A549 (cell line): ENCODE measurements at places on chromosomes 2 and 18. TPM values are rescaled to one million over a fixed set of nuclear protein-coding genes. Genes with fewer than 3 reads are reported as not detected.

The ACTR1B gene
- 33.5 to 42.0 TPM (median 37.6 TPM) in 3 replicates for polyA plus RNA-seq

The IL1RN gene
- 0.13 TPM in 1 of 3 replicates, not detected in the others for polyA plus RNA-seq

- DNase-seq: no peak
Measured at GRCh38 chr2:25829377-25829704, 48.9 kb downstream of the ASXL2 start.

GRCh38 chr2:60152226-60152833, 401.1 kb downstream of the BCL11A start:
- DNase-seq: peak; percentile 49

DNA sequence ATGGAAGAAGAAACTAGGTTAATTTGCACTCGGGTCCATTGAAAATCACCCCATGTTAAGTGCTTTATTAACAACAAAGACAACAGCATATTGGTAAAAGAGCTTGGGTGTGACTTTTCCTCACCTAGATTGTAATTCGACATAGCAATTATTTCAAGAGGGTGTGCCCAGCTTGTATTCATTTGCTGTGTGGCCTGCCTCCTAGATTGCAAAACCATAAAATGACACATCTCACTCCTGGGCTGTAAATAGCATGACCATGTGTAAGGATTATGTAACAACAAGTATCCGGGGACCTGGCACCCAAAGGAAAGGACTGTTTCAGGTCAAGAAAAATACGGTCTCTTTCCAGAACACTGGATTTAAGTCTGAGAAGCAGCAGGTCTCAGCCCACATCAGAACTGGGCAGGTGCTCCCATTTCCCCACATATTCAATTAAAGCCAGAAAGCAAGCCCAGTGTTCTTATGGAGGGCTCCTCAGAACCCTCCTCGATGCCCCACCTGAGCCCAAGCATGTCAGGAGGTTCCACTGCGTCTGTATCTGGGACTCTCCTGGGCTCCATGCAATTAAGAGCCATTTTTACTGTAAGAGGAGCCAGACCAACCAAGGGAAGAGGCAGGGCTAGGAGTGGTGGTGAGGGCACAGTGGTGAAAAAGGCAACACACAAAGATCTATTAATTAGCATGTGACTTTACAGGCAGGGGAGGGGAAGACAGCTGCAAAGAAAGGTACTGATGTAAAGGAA, 39.2 kb downstream of the MREG start:
- DNase-seq: peak; percentile 14

DNA sequence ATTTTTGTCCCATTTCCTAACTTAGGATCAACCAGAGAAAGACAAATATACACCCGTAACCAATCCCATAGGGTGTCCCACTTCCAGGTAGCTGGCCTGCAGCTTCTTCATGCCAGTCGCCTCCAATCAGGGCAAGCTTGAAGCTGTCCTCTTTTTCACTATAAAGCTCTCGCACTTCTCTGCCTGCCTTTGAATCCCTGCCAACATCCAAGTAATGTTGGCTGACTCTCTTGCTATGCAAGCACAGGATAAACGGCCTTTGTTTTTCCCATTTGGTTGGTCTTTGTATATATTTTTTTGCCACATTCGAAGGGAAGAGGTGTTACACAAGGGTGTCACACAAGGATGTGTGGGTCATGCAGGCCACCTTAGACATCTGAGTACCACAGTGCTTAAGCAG, 388.8 kb downstream of the CBLN2 start:
- no peak for DNase-seq

DNA sequence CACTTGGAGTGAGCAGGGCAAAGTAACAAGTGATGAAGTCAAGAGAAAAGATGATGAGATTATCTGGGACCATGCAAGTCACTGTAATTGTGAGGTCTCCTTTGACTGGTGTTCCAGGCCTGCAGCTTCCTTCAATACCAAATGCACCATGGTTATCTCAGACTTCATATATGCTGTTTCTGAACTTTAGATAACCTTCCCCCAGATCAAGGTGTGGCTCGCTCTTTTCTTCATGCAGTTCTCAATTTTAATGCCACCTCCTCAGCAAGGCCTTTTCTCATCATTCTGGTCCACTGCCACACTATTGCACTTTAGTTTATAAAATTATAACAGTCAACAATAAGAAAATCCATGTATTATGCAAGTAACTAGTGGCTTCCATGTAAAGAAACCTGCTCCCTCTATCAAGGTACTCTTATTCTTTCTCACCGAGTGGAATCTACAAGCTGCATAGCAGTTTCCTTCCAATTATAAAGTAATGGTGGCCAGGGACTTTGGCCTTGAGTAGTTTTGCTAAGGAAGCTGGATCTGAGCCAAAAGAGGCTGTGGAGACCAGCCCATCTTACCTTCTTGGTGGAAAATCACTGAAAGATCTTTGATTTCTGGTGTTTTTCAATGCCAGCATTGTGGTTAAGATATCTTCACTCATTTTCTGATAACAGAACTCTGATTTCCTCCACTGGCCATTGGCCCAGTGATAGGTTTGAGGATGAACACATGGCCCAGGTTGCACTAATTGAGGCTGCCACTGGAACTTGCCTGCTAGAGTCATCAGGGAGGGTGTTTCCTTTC, 113.6 kb downstream of the KCNE4 start:
- no peak for DNase-seq

DNA sequence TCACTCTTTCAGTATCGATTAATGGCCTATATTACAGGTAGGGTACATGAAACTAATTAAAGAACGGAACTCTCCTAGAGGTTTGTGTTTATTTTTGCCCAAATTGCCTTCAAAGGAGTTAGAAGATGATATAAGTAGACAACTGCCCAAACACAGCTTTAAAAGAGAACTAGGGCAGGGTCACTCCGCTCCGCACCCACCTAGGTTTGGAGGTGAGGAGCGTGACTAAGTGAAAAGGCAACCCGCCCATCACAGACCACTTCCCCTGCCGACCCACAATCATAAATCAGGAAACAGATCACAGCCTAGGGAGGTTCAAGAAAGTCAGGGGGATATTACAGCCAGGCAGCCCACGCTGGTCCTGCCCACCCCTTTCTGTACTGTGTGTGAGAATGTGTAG, 166.7 kb downstream of the C1D start:
- DNase-seq: no peak
